ENCODE measurements at places on chromosomes 2 and 18.

DNA sequence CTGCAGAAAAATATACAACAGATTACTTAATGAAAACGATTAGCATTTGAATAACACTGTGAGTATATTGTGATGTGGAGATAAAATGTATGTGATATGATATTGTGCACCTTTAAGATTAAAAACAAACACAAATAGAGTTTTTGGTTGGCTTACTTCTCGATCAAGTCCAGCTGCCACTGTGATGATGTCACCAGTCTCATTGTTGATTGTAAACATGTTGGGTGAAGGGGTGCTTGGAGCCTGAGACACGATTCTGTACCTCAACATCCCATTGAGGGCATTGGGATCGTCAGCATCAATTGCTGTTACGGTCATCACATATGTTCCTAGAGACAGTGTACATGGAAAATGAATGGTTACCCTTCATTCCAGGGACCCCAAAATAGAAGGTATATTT is 174.1 kb downstream of the CDH2 start:
- no peak for DNase-seq

DNA sequence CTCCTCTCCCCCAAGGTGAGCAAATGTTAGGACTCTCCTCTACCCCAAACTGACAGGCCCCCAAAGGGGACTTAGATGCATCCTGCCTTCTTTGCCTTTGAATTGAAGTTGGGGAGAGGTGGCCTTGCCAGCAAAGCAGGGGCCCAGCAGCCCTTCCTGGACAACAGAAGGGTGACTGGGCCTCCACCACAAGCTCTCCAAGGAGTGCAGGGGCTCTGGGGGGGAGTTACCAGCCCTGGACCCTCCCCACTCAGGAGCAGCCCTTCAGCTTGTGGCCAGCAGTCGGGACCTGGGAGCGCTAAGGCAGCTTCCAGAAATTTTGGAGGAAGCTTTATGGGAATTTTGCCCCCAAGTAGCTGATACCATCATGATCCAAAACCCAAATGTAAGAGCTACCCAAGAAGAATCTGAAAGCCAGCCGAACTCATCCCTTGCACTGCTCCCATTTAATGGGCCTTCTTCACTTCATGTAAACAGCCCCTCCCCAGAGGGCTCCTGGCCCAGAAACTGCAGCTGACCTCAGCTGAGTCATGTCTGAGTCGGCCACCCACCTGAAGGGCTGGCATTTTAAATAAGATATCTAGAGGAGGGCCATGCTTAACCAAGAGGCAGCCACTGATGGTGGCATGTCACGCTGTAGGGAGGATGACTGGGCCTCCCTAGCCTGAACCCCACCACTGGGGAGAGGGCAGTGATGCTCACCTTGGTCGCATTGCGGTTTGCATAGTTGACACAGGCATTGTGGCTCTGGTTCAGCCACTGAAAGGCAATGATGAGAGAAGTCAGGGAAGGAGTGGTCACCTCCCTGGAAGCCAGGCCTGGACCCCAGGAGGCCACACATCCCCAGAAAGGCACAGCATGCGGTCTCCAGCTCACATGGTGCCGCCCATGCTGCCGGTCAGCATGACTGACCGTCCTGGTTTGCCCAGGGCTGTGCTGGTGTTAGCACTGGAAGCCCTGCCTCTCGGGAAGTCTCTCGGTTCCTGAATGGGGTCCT is 71.5 kb downstream of the SFXN5 start:
- DNase-seq, result no peak

GRCh38 chr2:159146996-159147666 is 139.4 kb downstream of the WDSUB1 start:
- DNase-seq, result no peak

DNA sequence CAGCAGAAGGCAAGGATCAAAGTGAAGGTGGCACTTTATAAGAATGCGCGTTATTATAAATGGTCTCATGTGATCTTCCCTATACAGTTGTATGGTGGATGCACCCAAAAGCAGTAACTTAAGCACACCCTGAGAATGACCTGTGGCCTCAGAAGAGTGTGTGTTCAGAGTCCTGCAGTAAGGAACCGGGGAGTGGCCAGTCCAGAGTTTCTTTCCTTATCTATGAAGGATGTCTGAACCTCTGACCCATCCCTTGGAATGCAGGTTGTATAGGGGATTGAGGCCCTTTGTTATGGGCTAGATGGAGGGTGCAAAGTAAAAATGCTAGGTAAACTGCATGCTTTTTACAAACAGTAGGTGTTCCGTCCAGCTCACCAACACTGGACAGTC is 43.6 kb upstream of the ANKRD44 start:
- no peak for DNase-seq

DNA sequence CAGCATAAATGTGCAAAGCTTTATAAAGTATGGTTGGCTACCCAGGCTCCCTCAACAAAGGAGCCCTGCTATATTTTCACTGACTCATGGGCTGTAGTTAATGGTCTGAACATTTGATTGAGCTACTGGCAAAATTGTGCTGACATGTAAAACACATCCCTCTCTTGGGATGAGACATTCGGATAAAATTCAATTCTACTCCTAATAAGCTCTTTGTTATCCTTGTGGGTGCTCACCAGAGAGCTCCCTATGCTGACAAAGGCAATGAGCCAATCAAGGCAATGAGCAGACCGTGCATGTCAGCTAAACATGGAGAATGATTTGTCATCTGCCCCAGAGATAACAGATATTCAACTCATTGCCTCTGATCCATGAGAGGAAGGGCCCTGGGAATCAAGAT is 27.7 kb downstream of the SERPINB8 start:
- no peak for DNase-seq

DNA sequence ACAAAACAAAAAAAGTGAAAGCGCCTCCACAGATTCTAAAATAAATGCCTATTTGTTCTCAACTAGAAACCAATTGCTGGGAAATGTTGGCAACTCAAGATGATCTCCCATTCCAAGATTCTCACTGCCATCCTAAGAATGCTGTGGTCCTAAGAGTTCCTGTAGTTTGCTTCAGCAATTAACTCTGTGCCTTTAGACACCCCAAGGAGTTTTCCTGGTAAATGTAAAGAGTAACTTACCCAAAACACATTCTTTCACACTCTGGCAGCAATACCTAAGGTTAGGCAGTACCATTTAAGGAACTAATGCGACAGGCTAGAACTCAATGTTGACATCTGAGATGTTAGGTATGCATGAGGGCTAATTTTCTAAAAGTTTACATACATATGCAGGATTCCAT is 58.8 kb upstream of the TANK start:
- no peak for DNase-seq

DNA sequence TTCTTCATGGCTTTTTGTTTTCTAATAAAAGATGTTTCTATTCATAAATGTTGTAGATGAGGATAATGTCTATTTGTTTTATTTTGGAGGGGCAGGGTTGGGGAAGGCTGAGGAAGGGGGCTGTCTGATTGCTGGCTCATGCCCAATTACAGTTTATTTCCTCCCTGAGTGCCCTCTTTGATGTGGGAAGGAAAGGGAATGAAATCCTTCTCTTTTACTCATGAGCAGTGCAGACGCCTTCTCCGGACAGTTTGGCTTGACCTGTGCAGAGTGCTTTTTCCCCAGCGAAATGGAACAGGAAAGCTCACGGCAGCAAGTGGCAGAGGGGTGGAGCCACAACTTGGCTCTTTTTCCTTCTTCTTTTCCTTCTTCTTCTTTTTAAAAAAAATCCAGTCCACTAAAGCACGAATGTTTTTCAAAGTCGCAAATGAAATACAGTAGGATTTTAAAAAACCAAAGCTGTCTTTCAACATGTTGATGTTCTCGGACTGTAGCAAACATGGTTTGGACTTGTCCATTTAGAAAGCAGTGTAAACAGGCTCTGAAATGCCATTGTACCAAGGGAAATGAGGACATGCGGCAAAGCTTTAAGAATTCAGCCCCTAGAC is 34.5 kb downstream of the RAB31 start:
- DNase-seq, result peak; percentile 51

DNA sequence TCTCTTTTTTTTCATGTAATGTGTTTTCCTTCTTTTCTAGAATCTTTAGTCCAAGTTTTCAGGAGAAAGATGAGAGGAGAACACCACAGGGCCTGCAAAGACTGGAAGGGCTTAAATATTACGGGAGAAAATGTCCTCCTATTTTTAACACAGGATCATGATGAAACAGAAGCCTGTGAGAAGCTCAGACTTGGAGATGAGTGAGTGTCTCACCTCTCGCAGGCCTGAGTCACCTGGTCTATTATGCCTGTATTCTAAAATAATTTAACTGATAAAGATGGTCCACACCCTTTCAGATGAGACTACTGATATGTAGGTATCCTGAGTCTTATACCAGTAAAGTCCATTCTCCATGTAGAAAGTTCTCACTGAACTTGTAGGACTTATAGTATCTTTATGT is 143.2 kb downstream of the EPHA4 start:
- DNase-seq, result no peak

GRCh38 chr2:181764095-181764963 is 84.0 kb upstream of the NEUROD1 start:
- no peak for DNase-seq

DNA sequence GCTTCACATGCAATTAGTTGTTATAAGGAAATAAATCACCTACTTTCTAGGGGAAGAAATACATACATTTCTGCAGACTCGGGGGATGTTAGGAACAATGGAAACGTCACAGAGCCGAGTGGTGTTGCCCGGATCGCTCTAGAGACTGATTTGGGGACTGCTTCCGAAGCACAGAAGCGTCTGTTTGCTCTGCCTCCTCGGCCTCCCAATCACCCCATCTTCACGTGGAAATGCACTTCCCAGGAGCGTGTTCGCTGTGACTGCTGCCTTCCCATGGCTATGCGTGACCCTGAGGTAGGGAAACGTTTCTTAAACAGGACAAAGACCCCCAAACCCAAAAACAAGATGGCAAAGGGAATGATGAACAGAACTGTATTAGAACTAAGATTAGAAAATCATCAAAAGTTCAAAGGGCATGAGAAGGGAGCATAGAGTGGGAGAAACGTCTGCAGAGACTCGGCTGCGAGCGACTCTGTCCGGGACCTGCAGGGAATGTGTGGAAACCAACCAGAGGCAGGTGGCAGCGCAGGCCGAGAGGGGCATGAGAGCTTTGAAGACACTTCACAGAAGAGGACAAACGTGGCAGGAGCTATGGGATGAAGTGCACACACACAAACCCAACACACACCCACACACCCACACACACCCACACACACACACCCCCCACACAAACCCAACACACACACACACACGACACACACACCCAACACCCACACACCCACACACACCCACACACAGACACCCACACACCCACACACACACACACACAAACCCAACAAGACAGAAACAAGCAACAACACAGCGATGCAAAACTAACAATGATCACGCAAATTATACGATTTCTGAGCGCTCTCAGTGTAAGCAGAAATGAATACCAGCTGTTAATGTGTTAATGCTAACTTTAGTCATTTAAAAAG is 41.3 kb downstream of the RTP5 start:
- no peak for DNase-seq

DNA sequence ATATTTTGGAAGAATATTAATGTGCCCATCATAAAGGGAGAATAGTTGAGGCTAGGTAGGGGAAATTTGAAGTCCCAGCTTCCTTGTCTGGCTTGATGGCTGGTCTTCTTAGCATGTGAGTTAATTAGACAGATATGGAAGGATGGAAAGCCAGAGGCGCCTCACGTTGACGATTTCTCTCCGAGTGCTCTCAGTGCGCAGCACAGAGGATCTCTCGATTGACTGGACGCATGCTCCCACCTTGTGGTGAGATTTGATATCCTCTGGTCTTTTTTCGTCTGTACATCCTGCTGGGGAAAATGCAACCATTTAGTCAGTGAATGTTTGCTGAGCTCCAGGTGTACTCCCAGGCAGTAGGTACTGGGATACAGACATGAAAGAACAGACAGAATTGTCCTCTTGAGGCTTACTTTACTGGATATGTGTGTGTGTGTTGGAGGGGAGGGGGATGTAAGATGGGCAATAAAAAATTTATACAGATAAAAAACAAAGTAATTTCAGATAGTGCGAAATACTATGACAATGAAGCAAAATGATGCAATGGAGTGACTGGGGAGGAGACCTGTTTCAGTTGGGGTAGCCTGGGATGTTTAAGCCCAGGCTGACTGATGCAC is 66.9 kb upstream of the ZNG1B start:
- peak; percentile 52 for DNase-seq

GRCh38 chr2:36404318-36404717 is 48.7 kb downstream of the CRIM1 start:
- DNase-seq, result no peak

DNA sequence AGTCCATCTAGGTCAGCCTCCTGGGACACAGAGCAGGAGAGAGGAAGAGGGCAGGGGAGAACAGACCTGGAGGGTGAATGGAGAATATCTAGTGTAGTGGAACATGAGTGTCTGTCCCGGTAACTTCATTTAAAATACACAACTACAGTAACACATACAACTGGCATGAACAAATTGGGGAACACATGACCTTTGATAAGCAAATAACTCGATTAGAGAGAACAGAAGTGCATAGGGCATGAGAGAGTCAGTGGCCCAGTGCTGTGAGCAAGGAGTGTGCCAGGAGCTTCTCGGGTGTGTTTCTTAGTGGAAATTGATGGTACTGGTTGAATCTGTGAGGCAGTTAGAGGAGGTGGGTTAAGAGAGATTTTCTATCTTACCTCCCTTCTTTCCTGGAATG is 40.8 kb downstream of the TNP1 start:
- DNase-seq, result no peak

GRCh38 chr2:146867477-146867986 is 977.3 kb upstream of the ACVR2A start:
- DNase-seq, result no peak

DNA sequence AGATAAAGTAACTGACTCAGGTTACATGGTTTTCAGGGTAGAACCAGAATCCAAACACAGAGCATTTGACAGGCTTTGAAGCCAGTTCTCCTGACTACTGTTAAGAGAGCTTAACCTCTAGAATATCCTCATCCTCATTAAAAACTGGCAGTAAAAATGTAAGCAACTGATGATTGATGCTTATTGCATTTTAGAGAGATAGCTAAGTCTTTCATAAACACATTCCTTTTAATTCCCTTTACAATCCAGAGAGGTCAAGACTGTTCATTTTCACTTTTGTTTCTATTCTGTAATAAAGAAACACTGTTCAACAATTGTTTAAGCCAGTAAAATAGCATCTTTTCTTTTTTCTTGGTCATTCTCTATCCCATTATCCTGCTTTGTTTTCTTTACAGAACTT is 53.9 kb upstream of the RAB27B start:
- no peak for DNase-seq

DNA sequence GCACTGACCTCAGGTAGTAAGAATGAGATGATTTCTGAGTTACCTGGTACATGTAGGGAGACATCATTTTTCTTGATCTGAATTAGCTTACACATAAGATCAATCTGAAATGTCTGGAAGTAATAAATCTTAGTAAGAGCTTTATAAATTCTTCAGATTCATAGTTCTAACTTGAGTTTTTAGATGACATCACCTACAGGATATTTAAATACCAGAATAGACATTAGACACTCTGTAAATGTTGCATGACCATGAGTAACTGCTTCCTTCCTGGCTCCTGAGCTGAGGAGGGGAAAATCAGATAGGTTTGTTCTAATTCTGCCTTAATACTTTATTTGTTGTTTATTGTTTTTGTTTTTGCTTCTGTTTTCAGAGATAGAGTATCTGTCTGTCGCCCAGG is 181.8 kb downstream of the PHLPP1 start:
- no peak for DNase-seq

- DNase-seq, result no peak
Observed at GRCh38 chr2:120641366-120641771, 94.3 kb upstream of the GLI2 start.

Measured in right kidney (tissue), 9 donors.